ENCODE measurements at places on chromosomes 5 and 9. TPM values are rescaled to one million over a fixed set of nuclear protein-coding genes. Genes with fewer than 3 reads are reported as not detected.

DNA sequence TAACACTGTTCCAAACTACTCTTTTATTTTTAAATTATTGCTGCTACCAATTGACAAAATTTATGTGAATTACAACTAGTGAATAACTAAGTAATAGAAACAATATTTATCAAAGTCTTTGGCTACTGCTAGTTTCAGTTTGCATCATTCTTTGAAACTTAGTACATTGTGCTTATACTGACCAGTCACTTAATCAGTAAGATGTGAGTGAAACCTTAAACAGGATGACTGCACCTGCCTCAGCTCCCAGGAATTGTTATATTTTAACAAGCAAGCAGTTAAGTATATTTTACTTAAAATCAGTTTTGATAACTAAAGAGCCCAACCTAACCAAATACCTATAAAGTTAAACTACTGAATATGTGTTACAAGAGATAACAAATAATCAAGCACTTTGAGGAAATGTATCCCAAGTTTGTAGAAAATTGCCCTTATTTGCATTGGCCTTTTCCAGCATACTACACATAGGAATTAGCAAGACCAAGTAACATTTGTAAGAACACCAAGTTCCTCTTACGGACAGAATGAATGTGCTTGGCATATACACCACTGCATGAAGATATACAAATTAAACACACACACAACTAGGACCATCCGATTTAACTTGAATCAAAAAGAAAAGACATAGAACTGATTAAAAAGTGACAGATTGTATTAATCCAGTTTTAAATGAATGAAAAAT, 545.5 kb upstream of the DAB2 start:
- no peak for DNase-seq

The OLFM1 gene
- total RNA-seq: 37.9 TPM

DNA sequence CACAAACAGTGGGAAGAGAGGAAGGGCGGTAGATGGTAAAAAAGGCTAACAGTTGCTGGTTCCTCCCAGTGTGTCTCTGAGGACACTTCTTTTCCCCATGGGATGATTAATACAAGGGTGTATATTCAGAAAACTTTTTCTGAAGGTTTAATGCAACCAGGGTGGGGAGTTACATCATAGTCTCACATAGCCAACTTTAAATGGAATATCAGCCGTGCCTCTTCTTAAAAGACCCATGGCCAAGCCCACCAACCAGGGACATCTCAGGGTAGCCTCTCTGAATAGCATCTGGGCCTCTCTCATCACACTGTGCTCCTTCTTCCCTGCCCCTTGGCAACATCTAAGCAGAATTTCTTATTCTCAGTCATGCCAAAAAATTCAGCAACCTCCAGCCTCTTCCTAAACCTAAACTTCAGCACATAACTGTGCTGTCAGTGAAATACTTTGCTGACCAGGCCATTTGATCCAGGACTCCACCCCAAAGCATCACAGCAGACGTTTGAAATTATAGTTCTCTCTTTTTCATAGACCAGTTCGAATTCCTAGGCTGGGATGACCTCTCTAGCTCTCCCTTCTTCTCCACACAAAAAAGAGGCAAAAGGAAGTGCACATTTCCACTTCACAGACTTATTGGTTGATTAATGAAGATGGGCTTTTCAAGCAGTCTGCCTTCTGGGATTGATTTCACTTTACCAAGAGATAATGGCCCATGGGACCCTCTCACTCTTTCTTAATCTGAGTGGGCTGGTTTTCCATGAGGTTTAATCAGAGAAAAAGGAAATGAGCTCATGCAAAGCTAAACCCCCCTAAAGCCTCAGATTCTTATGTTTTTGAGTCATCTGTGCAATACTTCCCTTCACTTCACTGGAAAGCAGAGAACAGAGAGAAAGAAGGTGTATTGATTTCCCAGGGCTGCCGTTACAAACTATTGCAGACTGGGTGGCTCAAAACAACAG, 85.1 kb upstream of the RAI14 start:
- DNase-seq: no peak

The NR4A3 gene
- total RNA-seq: 7.1 TPM

- DNase-seq: no peak
Observed at GRCh38 chr5:66238435-66238834, 94.3 kb downstream of the SREK1 start.

DNA sequence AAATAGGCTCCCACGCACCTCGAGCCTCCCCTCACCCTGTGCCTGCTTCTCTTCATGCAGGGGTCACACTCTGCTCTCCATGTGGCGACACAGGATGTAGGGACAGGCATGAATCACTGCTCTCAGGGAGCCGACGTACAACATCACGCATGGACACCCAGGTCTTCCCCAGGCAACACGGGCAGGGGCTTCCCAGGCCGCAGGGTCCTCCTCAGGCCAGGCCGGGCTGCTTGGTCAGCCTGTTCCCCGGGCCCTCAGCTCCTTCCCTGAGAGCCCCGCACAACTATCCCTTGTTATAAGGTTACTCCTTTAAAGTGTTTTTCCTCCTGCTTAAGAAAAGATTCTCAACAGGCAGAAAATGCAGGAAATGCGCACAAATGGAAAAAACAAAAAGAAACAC, 1.1 kb downstream of the SLC6A18 start:
- DNase-seq: no peak

The ARHGEF37 gene
- total RNA-seq: 1.6 TPM

The DMGDH gene
- not detected for total RNA-seq

GRCh38 chr9:121839726-121840500, 188.5 kb downstream of the DAB2IP start:
- no peak for DNase-seq

The CCDC152 gene
- total RNA-seq: not detected

GRCh38 chr5:18270635-18271338, 636.5 kb downstream of the TAF11L14 start:
- no peak for DNase-seq

DNA sequence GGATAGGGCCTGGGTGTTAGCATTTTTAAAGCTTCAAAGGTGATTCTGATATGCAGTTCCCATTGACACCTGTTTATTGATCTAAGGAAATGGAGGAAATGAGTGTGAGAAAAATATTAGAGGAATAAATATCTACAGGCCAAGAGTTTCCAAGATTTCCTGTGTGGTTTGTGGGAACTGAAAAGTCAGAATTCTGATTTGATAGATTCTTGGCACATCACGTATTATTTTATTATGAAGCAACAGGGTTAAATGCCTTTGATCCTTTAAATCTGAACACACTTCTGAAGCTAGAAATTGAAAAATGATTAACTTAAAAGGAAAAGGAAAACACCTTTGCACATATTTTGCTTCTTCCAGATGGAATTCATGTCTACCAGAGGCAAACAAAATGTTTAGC, 113.7 kb downstream of the CD180 start:
- no peak for DNase-seq

DNA sequence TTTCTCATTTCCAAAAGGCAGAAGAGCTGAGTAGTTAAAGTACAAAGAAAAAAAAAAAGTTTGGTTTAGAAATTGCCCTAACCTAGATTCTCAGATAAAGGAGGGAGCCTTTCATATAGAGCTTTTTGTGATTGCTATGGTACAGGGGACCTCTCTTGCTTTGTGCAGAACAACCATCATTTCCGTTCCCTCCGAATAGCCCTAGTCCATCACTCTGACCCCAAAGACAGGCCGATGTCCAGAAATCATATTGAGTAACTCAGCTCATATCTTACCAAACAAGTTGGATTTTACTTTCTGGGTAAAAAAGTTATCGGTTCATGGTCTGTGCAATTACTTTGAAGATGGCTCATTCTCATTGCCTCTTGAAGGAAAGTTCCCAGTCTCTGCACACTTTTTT, 36.7 kb upstream of the COL15A1 start:
- no peak for DNase-seq

Measured in NCI-H460 (cell line).